Activated T-cell treated with anti-CD3 and anti-CD28 coated beads, Interleukin-2, amount 50 U/mL, for 48 hours (primary cell): ENCODE measurements at places on chromosomes 2 and 18.

GRCh38 chr18:48660346-48661228, 121.8 kb downstream of the CTIF start:
- DNase-seq, result no peak

DNA sequence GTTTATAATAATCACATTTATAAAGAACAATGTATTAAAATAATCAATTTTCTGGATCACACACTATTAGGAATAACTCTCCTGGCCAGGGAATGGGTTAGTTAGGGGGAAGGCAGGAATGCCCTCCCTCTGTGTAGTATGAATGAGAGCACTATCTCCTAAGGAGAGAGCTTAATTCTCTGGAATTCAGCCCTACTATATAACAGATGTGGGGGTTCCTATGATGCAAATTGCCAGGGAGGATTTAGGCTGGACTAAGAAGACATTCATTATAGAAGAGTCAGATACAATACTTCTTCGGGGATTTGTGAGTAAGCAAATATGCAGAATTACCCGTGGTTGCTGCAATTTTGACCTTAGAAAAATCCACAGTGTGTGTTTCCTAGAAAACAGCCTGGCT, 250.1 kb upstream of the VRK2 start:
- no peak for DNase-seq

DNA sequence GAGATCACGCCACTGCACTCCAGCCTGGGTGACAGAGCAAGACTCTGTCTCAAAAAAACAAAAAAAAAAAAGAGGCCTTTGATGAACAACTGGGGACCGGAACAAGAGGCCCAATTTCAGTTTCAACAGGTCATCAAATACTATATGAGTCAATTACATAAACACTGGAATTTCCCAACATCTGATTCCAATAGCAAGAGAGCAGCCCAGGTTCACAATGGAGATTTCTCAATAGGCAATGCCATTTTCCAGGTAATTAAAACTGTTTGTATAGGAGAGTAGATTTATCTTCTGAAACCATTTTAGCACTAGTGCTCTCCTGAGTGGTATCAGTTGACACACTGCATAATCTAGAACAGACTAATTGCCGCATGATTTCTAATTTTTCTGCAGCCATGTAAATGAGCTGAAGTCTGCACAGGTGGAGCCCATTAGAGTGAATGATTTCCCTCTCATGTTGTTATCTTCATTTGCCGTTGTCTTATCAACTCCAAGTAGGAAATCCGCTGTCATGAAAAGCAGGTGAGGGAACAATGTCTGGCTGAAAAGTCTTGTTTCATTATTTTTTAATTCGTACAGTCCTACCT, 264.1 kb upstream of the MEIS1 start:
- DNase-seq, result no peak

DNA sequence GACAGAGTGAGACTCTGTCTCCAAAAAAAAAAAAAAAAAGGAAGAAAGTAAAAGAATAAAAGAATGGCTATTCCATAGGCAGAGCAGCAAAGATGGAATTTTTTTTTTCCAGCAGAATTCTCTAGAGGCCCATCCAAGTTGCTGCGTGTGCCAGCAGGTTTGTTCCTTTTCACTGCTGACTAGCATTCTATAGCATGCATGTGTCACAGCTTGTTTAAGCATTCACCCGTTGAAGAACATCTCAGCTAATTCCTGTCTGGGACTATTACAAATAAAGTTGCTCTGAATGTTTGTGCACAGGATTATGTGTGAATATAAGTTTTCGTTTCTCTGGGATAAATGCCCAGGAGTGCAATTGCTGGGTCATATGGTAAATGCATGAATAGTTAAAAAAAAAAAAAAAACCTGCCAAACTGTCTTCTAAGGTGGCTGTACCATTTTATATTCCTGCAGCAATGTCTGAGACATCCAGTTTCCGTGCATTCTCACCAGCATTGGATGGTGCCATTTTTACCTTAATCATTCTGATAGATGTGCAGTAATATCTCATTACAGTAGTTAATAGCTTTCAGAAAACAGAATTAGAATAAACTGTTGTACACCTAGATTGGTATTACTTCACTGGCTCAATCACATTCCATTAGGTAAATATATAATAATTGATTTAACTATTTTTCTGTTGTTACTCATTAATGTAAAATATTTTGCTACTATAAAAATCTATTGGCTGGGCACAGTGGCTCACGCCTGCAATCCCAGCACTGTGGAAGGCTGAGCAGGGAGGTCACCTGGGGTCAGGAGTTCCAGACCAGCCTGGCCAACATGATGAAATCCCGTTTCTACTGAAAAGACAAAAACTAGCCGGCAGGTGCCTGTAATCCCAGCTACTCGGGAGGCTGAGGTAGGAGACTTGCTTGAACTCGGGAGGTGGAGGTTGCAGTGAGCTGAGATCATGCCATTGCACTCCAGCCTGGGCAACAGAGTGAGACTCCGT, 47.5 kb upstream of the ASAP2 start:
- no peak for DNase-seq

GRCh38 chr2:230715201-230715600, 2.6 kb downstream of the CAB39 start:
- no peak for DNase-seq

GRCh38 chr2:241802421-241803318, 6.3 kb upstream of the NEU4 start:
- DNase-seq, result no peak

DNA sequence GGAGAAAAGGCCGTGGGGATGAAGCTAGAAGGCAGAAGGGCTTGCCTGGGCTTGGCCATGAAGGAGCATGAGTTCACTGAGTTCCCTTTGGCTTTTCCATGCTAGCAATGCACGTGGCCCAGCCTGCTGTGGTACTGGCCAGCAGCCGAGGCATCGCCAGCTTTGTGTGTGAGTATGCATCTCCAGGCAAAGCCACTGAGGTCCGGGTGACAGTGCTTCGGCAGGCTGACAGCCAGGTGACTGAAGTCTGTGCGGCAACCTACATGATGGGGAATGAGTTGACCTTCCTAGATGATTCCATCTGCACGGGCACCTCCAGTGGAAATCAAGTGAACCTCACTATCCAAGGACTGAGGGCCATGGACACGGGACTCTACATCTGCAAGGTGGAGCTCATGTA, 2.9 kb downstream of the CTLA4 start:
- DNase-seq, result peak; percentile 63

- DNase-seq, result no peak
Measured at GRCh38 chr2:200861617-200862155, 2.8 kb downstream of the CLK1 start.

DNA sequence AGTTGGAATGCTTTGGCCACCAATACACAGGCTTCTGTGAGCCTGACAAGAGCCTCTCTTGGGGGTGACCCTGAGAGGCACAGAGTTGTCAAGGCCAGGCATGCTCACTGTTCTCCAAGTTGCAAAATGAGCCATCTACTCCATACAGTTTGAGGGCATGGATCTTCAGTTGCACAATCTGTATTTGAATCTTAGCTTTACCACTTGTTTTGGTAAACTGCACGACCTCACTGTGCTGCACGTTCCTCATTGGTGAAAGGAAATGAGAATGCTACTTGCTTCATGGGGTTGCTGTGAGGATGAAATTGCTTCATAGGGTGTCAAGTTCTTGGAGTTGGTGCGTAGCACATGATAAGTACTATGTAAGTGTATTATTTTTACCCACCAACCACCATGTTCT, 12.0 kb upstream of the HAAO start:
- DNase-seq, result no peak

- no peak for DNase-seq
Measured at GRCh38 chr2:212154477-212154878, 384.1 kb downstream of the ERBB4 start.

- DNase-seq, result peak; percentile 47
Measured at GRCh38 chr2:10042301-10043161, 819 bp upstream of the KLF11 start.

DNA sequence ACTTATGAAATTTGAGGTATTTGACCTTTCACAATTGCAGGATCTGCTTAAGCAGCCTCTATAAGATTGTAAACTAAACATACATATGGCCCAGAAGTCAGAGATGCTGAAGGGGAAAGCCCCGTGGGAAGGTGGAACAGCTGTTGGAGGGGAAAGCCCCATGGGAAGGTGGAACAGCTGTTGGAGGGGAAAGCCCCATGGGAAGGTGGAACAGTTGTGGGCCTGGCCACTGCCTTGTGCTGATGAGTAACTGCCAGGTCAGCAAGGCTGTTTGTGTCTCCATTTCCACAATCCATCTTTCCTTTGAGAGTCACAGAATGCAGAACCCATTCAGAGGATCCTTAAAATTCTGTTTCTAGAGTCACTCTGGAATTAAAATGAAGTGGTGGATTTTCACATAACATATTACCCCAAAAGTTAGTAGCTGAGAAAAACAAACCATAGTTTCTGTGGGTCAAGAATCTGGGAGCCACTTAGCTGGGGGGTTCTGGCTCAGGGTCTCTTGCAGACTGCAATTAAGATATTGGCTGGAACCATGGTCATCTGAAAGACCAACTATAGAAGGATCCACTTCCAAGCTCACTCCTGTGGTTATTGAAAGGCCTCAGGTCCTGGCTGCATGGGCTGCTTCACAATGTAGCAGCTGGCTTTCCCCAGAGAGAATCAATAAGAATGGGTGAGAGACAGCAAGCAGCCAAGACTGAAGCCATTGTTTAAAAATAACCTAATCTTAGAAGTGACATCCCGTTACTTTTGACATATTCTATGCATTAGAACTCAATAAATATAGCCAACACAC, 86.6 kb upstream of the CAVIN2 start:
- DNase-seq, result no peak
